Inflammatory macrophage (primary cell): ENCODE measurements at places on chromosomes 6 and 20.

DNA sequence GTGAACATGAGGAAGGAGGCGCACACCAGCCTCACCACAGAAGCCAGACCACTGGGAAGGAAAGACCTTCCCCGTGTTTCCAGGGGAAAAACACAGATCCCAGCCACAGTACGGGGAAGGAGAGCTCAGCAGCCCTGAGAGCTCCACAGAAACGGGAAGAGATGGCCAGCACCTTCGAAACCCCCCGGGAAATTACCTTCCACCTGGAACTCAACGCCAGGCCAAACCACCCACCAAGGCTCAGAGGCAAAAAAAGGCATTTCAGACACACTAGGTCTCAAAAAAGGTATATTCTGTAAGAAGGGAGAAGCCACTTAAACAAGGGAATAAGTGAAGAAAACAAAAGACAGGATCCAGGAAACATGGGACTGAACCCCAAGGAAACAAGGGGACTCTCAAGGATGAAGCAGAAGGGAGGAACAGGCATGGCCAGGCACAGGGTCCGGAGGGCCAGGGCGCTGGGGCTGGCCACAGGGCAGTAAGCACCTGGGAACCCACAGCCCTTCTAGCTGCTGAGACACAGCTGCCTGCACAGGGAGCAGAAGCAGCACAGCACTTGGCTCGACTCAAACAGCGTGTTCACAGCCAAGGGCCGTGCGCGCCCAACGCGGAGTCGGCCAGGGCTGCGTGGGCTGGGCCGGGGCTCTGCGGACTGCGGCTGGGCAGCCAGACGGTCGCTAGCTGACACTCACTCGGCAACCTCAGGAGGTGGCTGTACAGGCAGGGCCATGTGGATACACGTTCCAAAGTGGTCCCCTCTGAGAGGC is 44.6 kb downstream of the TAF4 start:
- DNase-seq = no peak

DNA sequence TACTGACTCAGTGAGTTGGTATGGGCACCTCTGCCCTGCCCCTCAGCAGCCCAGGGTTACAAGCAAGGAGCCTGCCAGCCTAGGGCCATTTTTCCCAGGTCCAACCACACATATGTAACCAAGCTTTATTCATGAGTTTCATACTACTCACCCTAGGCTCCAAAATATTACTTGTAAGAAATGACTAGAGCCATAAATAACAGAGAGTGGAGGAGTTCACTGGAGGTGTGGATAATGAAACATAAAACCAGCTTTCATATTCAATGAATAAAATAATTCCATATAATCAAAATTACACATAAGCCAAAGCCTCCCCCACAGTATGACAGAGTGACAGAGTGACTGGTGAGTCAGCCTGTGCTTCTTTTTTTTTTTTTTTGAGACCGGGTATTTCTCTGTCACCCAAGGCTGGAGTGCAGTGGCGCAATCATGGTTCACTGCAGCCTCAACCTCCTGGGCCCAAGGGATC is 229.8 kb upstream of the SASH1 start:
- no peak for DNase-seq

GRCh38 chr6:168934660-168935627 is 318.7 kb downstream of the THBS2 start:
- DNase-seq = no peak

GRCh38 chr20:33594743-33595142 is 67.4 kb upstream of the C20orf144 start:
- DNase-seq = no peak

DNA sequence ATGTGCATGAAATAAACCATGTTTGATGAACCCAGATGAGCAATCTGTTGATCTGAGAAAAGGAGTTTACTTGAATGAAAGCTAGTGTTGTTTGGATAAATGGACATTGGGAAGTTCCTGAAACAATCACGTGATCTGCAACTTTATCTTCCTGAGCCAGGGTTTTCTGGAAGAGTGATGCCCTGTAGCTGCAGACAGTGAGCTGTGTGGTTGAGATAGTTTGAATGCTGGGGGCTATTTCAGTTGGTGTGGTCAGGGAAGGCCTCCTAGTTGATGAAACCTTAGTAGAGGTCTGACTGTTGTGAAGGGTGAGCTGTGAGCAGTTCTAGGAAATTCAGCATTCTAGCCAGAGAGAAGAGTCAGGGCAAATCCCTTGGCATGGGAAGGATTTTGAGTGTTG is 643.7 kb downstream of the UTRN start:
- no peak for DNase-seq

GRCh38 chr6:34324738-34325444 is 67.6 kb downstream of the NUDT3 start:
- DNase-seq = no peak

DNA sequence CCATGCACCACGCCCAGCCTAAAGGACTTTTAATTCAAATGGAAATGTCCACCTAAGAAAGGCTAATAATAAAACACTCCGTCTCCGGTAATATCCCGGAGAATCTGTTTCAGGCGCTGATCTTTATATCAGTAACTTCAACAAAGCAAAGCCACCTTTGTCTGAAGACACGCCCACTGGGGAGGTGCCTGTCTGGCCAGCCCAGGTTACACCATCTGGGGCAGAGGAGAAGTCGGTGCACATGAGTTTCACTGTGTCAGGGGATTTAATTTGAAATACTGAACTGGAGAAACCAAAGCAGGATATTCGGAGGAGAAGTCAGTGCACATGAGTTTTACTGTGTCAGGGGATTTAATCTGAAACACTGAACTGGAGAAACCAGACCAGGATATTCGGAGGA is 9.4 kb downstream of the SERPINB6 start:
- peak; percentile 68 for DNase-seq

DNA sequence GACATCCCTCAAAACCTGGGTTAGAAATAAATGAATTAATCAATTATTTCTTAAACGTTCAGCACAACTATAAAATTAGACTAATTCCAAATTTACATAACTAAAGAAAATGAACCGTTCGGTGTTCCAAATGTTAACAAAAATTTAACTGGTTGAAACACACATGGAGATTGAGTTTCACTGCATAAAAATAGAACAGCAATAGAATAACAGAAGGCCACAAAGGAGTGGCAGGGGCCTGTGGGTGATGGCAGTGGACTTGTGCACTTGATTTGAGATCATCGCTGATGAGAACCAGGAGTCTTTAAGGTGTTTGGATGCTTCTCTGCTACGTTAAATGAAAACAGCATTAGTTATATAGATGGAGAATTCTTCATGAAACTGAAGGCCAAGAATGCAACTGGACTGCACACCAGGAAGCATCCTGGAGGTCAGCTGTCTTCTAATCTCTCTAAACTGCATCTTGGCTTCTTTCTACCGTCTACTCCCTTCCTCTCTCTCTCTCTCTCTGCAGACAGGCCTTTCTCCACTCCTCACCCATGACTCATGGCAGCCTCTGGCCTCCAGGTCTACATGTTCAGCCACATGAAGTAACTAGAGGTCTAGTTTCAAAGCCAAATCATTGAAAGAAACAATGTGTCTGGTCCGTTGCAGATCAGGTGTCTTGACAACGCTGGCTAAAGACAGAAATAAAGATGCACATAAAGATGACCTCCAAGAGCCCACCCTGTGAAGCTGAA is 111.3 kb downstream of the SIM1 start:
- no peak for DNase-seq

GRCh38 chr6:5179917-5180316 is 80.8 kb downstream of the LYRM4 start:
- no peak for DNase-seq

- DNase-seq = no peak
Observed at GRCh38 chr20:49823152-49823847, 10.7 kb downstream of the SLC9A8 start.

DNA sequence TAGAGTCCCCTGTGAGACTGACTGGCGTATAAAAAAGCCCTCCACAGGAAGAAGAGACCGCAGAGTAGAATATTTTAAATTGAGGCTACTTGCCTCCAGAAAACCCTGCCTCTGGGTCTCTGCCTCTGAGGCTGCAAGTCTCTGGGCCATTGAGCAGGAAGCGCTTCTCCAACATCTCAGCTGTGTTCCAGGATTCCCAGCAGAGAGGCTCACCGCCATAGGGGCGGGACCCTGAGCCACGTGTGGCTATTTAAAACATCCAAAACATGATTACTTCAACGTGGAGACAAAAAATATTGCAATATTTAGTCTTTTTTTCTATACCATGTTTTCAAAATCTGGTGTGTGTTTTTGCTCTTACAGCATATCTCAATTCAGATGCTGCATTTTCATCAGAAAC is 59.4 kb downstream of the GNAS-AS1 start:
- no peak for DNase-seq

- no peak for DNase-seq
Observed at GRCh38 chr6:25254671-25255070, 24.5 kb upstream of the CARMIL1 start.

GRCh38 chr20:11697055-11697454 is 220.6 kb upstream of the BTBD3 start:
- DNase-seq = no peak

DNA sequence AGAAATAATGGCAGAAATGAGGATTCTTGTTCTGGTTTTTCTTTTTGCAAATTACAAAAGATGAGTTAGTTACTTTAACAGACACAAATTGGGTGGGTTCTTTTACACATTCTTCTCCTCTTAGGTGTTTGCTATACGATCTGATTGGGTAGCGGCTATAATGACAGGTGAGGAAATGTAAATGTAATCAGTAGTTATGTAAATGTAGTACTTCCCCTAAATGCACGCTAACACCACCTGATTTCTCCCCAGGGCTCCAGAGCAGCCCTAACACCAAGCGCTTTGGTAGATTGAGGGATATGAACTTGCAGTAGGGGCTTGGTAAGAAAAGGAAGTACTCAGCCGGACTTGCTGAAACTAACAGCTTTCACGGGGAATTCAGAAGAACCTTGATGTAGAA is 499.4 kb upstream of the NOX3 start:
- DNase-seq = no peak

DNA sequence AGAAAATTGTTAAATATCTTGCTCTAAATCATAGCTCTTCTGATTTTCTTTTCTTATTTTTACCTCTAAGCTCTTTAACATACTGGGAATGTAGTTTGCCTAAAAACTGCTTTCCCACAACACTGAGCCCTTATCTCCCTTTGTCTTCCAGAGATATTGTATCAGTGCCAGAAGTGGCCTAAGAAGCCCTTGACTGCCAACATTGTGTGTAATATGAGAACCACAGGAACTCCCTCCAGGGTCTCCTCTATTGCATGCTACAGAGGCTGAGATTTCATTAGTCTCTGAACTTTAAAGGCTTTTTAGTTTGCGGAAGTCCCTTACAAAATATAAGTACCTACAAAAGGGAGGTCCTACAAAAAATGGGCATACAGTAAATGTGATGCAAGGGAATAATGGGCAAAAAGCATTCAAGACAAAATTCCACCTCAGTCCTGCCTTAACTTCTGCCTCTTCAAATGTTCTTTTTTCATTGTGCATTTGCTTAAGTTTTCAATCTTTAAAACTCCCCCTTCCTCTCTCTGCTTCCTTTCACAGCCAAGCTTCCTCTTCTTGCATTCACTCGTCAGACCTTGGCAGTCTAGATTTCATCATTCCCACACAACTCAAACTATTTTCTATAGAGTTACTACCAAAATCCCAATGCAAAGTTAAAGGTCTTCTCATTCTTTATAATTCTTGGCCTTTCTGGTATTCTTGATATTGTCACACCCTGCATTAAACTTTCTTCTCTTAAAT is 76.5 kb downstream of the ADGRG6 start:
- peak; percentile 68 for DNase-seq

GRCh38 chr6:107275330-107275865 is 160.1 kb upstream of the BEND3 start:
- no peak for DNase-seq

DNA sequence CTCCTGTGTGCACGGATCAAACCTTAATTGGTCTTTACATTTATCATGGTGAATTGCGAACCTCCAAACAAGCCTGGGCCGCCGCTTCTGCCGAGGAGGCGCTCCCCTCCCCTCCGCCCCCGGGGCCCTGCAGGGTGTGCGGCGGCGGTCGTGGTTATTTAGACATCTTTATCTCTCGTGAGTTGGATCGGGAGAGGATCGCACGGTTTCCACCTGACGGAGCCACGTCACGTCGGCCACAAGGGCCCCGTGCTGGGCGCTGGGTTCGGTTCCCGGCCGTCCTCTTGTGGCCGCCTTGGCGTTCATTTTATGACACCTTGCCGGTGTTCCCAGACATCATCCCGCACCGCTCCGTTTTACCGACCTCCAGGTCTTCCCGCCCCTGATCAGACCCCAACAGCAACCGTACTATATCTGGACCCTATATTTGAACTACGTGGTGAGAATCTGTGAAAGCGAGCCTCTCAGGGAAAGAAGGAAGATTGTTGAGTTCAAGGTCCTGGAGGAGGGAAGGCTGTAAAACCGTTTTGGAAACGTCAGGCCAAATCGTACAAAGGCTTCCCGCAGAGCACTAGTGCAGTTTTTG is 1.3 kb upstream of the CNR1 start:
- DNase-seq = no peak

DNA sequence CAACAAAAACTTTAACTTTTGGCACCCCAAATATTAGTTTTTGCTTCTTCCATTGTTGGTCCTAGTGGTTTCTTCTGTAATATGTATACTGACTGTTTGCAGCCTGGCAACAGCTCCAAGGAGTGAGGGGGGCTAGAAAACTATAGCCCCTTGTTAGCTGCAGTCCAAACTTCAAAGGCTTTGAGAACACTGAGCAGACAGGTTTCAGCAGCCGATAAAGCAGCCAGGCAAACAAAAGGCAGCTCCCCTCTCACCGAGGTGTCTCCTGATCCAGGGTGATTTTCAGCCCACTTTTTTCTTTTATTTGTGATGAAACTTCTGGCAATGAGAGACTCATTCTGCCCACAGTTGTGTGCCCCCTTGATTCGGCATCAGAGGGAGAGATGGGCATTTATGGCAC is 80.7 kb downstream of the OLIG3 start:
- DNase-seq = no peak

DNA sequence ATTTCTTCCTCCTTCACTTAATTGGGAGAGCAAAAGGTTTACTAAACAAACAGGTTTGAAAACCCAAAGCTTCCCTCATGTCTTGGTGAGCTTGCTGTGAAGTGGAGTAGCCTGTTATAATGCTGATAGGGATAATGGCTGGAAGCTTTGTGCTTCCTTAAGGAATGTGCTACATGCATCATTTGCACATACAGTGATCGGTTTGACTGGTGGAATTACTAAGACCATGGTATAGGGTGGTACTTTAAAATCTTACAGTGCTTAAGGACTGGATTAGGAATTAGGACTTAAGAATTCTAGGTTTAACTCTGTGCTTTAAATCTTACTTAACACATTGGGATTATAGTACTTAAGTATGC is 75.7 kb downstream of the ARID1B start:
- no peak for DNase-seq

- no peak for DNase-seq
Observed at GRCh38 chr6:45880676-45881075, 135.0 kb downstream of the CLIC5 start.

GRCh38 chr20:16488086-16488485 is 85.2 kb downstream of the KIF16B start:
- DNase-seq = no peak

DNA sequence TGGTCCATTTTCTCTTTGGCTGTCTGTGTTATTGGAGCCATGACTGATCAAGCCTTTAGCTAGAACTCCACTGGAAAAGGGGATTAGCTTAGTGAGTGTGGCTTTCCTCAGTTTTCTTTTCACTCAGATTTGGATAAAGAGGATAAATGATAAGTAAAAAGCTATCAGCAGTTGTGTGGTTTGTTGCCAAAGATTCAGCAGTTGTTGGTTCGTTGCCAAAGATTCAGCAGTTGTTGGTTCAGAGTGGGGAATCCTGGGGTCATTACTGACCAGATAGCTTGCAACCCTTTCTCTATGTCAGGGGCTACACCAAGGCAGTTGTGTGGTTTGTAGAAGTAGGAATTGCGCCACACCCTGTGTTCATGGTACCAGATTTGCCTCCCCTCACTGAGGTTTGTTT is 107.7 kb upstream of the SCP2D1 start:
- no peak for DNase-seq

- no peak for DNase-seq
Observed at GRCh38 chr20:10795286-10796026, 121.7 kb upstream of the JAG1 start.
